ENCODE measurements at places on chromosomes 6 and 20. TPM values are rescaled to one million over a fixed set of nuclear protein-coding genes. Genes with fewer than 3 reads are reported as not detected.

TBC1D32 gene
- total RNA-seq: 3.3 TPM

GGT7 gene
- 17.5 TPM for total RNA-seq

RAB32 gene
- total RNA-seq: 95.8 TPM

EPPIN gene
- total RNA-seq: not detected

TRDN gene
- not detected for total RNA-seq

CLDN20 gene
- total RNA-seq: not detected

CLPSL1 gene
- total RNA-seq: not detected

ZNF391 gene
- total RNA-seq: 10.0 TPM

PAQR8 gene
- 2.7 TPM for total RNA-seq

SLC32A1 gene
- not detected for total RNA-seq

ARG1 gene
- total RNA-seq: not detected

IP6K3 gene
- 2.3 TPM for total RNA-seq

POLH gene
- total RNA-seq: 11.3 TPM

ULBP3 gene
- 7.1 TPM for total RNA-seq

KHDC1L gene
- not detected for total RNA-seq
